Right atrium auricular region (tissue), 2 donors: ENCODE measurements at places on chromosomes 4 and X. TPM values are rescaled to one million over a fixed set of nuclear protein-coding genes. Genes with fewer than 3 reads are reported as not detected.

GRCh38 chr4:157052429-157053040 lies 23.4 kb upstream of the GLRB start:
- no peak for DNase-seq

DNA sequence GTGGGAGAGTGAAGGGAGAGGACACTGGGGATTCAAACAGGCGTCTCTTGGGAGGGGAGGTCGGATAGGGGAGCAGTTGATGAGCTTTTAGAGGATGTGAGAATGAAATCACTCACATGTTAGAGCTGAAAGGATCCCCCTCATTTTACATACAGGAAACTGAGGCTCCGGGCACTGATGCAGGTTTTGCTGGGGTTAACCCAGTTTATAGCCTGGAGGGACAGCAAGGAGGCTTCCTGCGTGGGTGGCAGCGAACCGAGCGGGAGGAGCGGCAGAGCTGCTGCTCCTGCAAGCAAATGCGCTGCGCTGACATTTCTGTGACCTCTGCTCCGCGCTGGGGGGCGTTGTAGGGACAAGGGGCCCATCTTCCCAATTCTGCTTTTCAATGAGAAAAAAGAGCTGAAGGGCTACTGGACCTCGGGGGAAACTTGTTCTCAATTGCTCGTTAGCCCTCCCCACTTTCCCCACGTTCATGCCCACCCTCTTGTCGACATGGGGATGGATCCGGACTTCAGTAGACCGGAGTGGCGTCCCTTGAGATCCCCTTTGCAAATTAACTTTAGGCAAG lies 1.2 kb upstream of the NEUROG2 start:
- no peak for DNase-seq

RAB40AL gene
- 1.6 TPM for total RNA-seq

- DNase-seq, result no peak
Observed at GRCh38 chr4:17500574-17500973, 11.3 kb downstream of the QDPR start.

DNA sequence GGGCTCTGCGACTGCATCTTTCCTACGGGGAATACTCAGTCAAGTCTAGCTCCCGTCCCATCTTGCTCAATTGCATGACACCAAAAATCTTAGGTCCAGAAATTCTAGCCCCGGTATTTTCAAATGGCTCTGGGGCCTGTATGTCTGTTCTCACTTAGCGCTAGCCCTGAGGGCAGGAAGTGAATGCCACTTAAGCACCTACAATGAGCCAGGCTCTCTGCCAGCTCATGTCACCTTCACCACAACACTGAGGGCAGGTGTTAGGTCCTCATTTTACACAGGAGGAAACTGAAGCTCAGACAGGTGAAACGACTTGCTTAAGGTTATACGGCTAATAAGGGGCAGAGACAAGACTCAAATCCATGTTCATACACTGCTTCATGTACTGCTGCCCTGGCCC lies 282.8 kb downstream of the PPP1R2C start:
- no peak for DNase-seq

DNA sequence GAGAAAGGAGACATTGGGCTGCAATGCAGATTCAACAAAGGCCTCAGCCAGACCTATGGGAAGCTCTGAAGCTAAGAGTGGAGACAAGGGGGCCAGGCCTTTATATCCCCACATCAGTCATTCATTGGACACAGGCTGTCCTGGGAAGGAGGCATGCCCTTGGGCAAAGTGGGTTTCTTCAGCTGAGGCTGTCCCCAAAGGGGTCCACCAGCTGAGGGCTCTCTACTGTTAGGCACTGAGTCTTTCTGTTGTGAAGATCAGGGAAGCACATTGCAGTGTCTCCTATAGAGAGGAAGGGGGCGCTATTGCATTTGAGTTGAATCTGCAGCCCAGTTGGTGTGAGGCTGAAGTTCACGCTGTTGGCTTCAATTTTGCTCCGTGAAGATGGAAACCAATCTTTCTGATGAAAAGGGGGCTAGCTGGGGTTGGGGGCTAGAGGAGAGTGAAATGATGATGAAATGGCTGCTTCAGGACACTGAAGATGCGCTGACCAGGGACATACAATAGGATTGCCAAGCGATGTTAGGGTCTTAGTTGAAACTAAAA lies 48.0 kb downstream of the SLC25A5 start:
- no peak for DNase-seq

GRCh38 chrX:23911126-23911835 lies 3.5 kb downstream of the CXorf58 start:
- DNase-seq, result no peak
